Thoracic aorta endothelial cell (primary cell): ENCODE measurements at places on chromosomes 16 and 17. TPM values are rescaled to one million over a fixed set of nuclear protein-coding genes. Genes with fewer than 3 reads are reported as not detected.

CCDC40 gene
- 2.0 TPM in 2 replicates for total RNA-seq

HBA1 gene
- not detected in 2 replicates for total RNA-seq

SCGB1C2 gene
- not detected in 2 replicates for total RNA-seq

CDK5R1 gene
- 2.1 TPM in 2 replicates for total RNA-seq
